Karpas-422 (cell line): ENCODE measurements at places on chromosomes 7 and 10. TPM values are rescaled to one million over a fixed set of nuclear protein-coding genes. Genes with fewer than 3 reads are reported as not detected.

Gene HHEX
- 71.7 and 84.2 TPM in 2 replicates for total RNA-seq

Gene AGMO
- total RNA-seq = not detected in 2 replicates

Gene NACAD
- total RNA-seq = 0.04 TPM in 1 of 2 replicates, not detected in the other

Gene ITPRID1
- total RNA-seq = not detected in 2 replicates

Gene TMEM225B
- total RNA-seq = 1.6 TPM in 1 of 2 replicates, not detected in the other

Gene CCDC146
- total RNA-seq = 3.9 and 14.6 TPM in 2 replicates

Gene LRRC18
- total RNA-seq = 3.4 TPM in 1 of 2 replicates, not detected in the other

Gene DGKB
- total RNA-seq = not detected in 2 replicates

Gene PCBD1
- total RNA-seq = 73.7 and 76.4 TPM in 2 replicates

Gene MALRD1
- not detected in 2 replicates for total RNA-seq

Gene CNTNAP2
- total RNA-seq = not detected in 2 replicates

Gene JAKMIP3
- total RNA-seq = 0.07 TPM in 1 of 2 replicates, not detected in the other

Gene INMT
- not detected in 2 replicates for total RNA-seq

Gene TLX1
- not detected in 2 replicates for total RNA-seq

Gene HMX2
- not detected in 2 replicates for total RNA-seq

Gene ZFAND4
- total RNA-seq = 55.0 and 61.3 TPM in 2 replicates

Gene CNNM1
- not detected in 2 replicates for total RNA-seq

Gene SLC26A3
- not detected in 2 replicates for total RNA-seq

Gene HOXA2
- total RNA-seq = 0.41 and 0.47 TPM in 2 replicates
